ENCODE measurements at places on chromosomes 5 and 9.

DNA sequence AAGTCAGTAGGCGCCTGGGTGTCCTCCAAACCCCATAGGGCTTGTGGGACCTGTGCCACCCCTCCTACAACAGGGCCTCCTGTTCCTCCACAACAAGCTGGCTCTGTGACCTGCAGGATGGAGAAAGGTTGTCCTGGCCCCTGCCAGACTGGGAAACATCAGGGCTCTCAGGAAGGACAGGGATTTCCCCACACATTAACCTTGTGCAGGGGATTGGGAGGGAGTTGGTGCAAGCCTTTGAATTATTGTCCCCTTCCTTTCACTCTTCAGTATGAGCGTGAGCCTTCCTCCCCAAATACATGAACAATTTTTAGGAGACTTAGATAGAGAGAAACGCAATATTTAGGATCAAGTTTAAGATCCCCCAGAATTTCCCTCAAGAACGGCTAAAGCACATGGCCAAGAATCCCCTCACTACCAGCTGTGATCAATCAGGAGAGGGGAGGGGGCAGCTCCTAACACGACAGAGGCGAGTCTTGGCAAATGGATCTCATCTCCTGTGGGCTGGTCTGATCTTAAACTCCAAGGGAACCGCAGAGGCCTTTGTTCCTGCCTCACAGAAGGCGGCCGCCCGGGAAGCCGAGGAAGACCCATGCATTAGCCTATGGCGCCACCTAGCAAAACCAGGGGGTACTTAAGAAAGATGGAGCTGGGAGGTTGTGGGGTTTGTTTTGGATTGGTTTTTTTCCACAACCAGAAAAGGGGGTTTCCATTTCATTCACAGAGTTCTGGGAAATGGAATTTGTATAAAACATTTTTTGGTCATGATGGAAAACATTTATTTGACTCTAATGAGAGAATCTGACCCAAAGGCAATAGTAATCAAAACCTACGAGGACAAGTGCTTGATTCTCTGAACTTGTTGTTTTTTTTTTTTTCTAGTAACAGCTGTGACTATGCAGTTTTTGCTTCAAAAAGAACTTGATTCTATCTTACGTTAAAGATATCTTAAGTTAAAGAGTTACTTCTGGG is 36.1 kb upstream of the OSMR start:
- DNase-seq, result peak; percentile 86

- DNase-seq, result no peak
Measured at GRCh38 chr5:110686270-110686669, 40.2 kb downstream of the TMEM232 start.

- DNase-seq, result no peak
Measured at GRCh38 chr5:33367416-33367815, 73.3 kb upstream of the TARS1 start.

DNA sequence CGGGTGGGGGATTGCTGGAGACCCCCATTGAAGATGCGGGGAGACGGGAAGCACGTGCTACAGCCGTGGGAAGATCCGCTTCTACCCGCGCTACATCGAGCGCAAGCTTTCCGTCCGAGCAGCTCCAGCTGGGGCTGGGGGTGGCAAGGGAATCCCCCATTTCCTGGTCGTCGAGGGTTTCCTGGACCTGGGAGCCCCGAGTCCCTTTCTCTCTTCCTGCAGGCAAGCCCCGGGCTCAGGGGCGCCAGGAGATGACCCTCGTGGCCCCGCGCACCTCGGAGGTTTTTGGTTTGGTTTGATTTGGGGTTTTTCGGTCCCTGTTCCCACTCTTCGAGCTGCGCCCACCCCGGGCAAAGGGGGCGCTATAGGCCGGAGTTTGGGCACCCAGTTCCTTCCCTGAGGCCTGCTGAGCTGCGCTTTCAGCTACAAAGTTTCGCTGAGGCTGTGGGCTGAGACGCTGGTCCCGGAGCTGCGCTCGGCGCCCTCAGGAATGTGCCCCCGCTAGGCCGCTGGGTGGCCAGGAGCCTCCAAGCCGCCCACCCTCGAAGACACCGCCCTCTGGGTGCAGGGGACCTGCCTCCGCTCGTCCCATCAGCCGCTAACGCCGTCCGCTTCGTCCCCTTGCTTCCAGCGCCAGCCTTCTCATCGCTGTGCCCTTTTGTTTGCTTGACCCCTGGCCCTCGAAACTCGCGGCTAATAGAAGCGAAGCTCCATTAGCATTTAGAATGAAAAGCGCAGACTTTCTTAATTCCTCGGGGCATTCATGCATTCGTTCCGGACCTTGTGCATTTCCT is 2.9 kb downstream of the NR4A3 start:
- peak; percentile 39 for DNase-seq

GRCh38 chr5:51968756-51969155 is 585.5 kb downstream of the ISL1 start:
- DNase-seq, result no peak

DNA sequence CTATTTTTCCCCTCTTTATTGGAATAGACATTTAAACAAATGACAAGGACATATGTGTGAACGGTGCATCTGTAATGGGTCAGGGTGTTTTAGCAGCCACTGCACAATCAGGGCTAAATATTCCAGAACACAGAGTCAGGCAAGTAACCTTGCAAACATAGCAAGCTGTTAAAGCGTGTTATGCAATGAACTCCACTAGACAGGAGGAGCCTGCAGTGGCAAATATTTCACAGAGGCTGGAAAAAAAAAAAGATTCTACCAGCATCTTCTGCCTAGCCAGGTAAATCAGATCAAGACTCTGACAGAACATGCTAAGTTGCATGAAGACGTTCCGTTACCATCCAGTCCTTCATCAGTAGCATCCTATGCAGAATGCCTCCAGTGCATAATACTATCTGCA is 171.8 kb downstream of the SEMA5A start:
- DNase-seq, result no peak

GRCh38 chr9:125906144-125906543 is 159.0 kb downstream of the PBX3 start:
- DNase-seq, result peak; percentile 67

DNA sequence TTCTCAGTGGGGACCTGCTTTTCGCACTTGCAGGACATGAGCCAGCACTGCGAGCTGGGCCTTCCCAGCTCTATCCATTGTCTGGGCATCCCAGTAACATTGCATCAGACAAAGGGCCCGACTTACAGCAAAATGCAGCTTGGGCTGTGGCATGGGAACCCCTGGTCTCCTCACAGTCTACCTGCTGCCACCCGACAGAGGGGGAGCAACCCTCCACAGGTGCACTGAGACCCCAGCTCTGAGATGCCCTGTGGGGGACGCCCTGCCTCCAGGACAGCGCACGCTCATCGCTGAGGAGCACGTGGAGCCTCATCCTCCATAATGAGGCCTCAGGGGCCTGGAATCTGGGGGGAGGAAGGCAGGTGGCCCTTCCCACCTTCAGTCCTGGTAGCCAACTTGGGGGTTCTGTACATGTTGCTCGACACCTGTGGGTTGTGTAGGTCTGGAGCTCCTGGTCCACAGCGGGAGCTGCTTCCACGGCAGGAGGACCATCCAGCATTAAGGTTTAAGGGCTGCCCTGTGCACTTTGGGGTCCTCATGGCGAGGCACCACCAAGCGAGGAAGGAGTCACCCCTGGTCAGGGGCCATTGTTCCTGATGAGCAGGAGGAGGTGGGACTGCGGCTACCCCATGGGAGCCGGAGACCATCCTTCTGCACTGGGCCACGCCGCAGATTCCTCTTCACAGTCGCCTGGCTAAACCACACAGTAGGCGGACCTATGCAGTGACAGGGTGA is 376.5 kb upstream of the IRX1 start:
- DNase-seq, result no peak

DNA sequence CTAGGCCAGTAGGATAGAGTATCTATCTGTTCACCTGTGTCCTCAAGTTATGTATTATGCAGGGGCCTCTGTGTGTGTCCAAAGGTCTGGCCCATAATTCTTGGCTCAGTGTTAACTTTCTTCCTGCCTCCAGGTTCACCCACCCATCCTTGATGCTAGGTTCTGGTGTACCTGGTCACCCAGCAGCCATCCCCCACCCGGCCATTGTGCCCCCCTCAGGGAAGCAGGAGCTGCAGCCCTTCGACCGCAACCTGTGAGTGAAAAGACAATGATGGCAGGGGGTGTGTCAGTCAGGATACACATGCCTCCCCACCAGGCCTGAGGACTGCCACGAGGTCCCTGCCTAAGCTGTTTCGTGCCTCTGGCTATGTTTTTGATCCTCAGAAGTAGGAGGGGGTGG is 27.6 kb downstream of the TCF7 start:
- DNase-seq, result no peak

- peak; percentile 47 for DNase-seq
Measured at GRCh38 chr5:175590471-175590881, 67.4 kb upstream of the HRH2 start.

DNA sequence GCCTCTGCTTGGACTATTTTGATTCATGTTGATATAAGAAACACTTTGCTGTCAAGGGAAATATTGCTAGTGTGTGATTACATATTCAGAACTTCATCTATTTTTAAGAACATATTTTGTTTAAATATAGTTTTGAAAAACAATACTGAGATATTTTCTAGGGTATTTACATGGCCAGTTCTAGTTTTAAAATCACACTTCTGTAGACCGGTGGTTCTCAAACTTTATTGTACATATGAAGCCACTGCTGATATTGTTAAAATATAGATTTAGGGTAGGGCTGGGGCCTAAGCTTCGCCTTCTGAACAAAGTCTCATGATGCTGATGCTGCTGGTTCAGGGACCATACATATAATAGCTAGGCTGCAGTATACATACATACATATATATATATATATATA is 1000.0 kb downstream of the PTPRD start:
- no peak for DNase-seq

DNA sequence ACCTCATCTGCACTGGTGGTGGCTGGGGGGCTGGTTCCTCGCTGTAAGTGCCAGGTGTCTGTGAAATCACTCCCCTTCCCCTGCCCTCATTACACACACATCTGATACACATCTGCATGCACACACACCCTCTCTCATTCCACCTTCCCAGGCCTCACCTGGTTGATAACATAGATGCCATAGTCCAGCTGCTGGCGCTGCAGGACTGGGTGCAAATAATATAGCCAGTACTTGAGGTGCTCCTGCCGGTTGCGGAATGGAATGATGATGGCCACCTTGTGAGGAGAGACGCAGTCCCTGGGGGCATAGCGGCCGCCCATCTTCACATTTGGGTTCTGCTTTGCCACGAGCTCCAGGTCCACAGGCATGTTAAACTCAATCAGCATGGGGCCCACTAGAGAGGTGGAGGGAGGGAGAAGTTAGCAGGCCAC is 32.1 kb downstream of the B4GALT1 start:
- DNase-seq, result no peak

- DNase-seq, result no peak
Measured at GRCh38 chr5:135025730-135026644, 8.0 kb downstream of the PITX1 start.

GRCh38 chr5:180602481-180603075 is 11.3 kb upstream of the SCGB3A1 start:
- DNase-seq, result no peak

DNA sequence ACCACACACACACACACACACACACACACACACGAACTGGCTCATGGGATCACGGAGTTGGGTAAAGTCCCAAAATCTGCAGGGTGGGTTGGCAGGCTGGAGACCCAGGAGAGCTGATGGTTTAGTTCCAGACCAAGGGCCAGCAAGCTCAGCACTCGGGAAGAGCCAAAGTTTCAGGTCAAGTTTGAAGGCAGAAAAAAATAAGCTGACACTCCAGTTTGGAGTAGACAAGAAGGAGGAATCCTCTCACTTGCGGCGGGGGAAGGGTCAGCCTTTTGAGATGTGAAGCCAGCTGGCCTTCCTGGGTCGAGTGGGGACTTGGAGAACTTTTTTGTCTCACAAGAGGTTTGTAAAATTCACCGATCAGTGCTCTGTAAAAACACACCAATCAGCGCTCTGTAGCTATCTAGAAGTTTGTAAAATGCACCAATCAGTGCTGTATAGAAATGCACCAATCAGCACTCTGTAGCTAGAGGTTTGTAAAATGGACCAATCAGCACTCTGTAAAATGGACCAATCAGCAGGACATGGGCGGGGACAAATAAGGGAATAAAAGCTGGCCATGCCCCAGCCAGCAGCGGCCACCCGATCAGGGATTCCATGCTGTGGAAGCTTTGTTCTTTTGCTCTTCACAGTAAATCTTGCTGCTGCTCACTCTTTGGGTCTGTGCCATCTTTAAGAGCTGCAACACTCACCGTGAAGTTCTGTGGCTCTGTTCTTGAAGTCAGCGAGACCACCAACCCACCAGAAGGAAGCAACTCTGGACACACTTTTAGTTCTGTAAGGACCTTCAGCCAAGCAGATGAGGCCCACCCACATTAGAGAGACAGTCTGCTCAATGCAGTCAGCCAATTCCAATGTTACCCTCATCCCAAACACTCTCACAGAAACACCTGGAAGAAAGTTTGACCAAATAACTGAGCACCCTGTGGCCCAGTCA is 37.8 kb upstream of the UNC5A start:
- no peak for DNase-seq

DNA sequence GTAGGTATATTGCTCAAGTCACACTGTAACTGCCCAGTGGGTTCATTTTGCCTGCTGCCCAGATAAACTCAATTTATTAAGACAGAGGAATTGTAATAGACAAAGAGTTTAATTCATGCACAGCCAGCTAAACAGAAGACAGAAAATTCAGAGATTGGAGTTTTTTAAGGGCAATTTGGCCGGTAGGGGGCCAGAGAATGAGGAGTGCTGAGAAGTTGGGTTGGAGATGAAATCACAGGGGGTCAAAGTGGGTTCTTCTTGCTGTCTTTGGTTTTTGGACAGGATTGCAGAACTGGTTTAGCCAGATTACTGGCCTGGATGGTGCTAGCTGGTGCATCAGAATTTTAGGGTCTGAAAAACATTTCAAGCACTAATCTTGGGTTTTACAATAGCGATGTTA is 20.7 kb upstream of the IL33 start:
- no peak for DNase-seq

DNA sequence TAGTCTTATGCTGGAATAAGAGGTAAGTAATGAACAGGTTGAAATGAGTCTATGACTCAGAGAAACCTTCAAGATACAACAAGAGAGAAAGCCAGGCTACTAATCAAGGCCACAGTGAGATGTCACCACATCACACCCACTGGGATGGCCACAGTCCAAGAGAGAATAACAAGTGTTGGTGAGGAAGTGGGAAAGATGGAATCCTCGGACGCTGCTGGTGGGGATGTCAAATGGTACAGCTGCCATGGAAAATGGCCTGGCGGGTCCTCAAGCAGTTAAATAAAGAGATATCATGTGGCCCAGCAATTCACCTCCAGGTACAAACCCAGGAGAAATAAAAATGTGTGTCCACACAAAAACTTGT is 41.9 kb upstream of the NEURL1B start:
- DNase-seq, result no peak

DNA sequence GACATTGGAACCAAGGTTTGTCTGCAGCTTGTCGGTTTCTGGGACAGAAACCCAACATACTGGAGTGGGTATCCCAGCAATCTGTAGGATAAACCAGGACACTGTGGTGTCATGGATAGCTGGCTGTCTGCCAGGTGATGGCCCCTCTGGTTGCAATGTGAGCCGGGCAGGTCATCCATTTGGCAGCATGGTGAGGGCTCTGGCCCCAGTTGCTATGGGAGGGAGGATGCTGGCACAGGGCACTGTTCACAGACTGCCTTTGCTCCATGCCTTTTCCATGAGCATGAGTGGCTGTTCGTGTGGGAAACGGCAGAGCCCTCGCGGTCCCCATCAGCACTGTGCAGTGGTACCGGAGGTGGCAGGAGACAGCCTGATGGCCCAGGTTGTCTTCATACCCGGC is 6.4 kb downstream of the S1PR3 start:
- no peak for DNase-seq

All from ELR (cell line).